Ovary (tissue), 10 donors: ENCODE measurements at places on chromosomes 2 and 18.

DNA sequence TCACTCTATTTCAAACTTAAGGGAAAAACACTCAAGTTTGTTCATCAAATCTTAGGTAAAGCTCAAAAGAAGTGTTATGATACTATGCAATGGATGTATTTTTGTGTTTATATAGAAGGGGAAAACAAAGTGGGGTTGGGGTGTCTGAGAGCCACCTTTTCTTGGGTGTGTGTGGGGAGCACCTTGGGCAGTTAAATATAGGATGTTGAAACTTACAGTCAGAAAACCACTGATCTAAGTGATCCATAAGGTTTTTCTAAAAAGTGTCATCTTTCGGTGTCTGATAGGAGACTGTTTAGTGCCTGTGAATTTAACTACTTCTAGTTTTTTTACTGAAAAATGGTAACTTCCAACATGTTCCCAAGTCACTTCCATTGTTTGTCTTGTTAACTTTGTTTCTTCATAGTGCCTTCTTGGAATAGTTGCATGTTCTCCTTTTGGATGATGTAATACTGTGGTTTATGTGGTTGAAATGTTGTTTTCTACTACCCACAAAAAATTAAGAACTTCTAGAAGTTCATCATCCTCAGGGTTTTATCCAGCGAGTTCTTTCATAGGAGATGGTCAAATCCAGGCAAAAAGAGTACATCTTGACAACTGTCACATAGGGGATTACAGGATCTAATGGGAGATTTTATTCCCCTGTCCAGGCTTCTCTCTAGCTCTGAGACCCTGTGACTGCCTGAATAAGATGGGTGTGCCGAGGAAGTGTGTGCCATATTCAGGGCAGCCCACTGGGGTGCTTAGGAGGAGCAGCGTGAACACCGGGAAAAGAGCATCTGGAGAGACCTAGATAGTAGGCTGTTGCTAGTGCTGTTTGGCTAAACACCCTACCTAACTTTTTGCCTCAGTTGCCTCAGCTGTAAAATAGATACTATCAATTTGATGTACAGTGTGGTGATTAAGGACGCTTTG, 46.2 kb downstream of the CAB39 start:
- H3K27me3 ChIP-seq: no peaks in the 10 kb centered on the region
- no peak overlapping the region for H3K27ac ChIP-seq
- H3K4me3 ChIP-seq: no peak overlapping the region
- no peaks in the 10 kb centered on the region for H3K36me3 ChIP-seq

DNA sequence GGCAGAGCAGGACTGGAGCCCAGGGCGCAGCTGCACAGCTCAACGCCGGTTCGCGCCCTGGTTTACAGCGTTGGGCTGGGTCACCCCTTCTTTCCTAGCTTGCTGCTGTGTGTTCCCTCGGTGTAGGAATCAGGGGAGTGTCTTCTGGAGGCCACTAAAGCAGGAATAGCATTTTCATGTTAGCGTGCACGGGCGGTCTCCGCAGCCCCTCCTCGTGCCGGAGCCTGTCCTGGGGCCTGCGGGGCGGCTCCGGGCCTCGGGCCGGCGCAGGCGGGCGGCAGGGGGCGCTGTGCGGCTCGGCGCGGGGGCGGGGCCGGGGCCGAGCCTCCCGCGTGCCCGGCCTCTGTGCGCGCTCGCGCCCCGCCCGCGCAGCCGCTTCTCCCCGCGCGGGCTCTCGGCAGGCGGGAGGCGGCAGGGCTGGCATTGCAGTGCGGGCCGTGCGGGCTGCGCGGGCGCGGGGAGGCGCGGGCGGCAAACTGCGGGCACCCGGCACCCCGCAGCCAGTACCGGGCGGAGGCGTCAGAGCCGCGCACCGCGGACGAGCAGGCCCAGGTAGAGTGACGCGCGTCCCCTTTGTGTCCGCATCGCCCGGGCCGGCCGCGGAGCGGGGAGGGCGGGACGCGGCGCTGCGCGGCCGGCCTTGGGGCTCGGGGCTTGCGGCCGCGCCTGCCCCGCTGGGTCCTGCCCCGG, at the start of gene RNF144A:
RNF144A (plus strand) TSS at position 342 of the 690 bp plus-strand sequence. CDS start 79,515 bp downstream, outside the sequence.
- H3K4me1 ChIP-seq: peaks cover 14% of the 10 kb centered on the region
- no peaks in the 10 kb centered on the region for H3K27me3 ChIP-seq
- peak; percentile 75 for DNase-seq
- peak within 1 kb of the TSS; percentile 55 for H3K4me3 ChIP-seq
- peak within 1 kb of the TSS; percentile 61 for H3K27ac ChIP-seq

DNA sequence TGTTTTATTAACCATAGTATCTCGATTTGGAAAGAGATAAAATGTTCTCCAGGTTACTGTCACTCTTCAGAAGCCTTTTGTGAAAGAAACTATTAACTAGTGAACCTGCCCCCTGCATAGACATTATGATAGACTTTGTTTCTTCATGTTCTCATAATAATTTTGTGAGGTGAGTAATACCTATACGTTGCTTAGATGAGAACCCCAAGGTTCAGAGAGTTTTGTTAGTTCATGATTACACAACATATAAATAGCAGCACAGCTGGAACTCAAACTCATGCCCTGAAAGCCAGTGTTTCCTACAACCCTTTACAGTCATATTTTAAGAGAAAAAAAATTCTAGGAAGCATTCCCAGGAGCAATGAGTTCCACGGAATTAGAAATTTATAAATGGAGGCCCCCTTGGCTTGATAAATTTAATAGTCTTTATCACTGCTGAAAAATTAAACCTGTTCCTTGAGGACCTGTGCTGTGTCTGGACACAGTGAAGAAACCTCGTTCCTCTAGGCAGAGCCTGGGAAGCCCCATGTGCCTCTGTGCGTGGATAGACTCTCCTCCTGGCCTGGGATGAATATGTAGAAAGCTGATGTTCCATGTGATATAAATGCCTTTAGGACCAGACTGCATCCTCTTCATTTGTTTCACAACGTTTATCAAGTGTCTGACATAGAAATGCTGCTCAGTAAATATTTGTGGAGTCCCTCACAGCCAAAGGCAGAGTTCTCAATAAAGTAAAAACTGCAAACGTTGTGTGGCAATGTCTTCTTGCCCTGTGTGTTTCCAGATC, 1257.0 kb upstream of the GYPC start:
- H3K4me1 ChIP-seq: no peaks in the 10 kb centered on the region
- no peaks in the 10 kb centered on the region for H3K27me3 ChIP-seq
- no peak overlapping the region for H3K27ac ChIP-seq
- H3K4me3 ChIP-seq: no peak overlapping the region
- DNase-seq: no peak
- no peaks in the 10 kb centered on the region for H3K36me3 ChIP-seq

- DNase-seq: no peak
- no peak overlapping the region for H3K27ac ChIP-seq
- H3K4me3 ChIP-seq: no peak overlapping the region
- no peaks in the 10 kb centered on the region for H3K27me3 ChIP-seq
Observed at GRCh38 chr2:42747422-42747821, 16.5 kb downstream of the OXER1 start.

DNA sequence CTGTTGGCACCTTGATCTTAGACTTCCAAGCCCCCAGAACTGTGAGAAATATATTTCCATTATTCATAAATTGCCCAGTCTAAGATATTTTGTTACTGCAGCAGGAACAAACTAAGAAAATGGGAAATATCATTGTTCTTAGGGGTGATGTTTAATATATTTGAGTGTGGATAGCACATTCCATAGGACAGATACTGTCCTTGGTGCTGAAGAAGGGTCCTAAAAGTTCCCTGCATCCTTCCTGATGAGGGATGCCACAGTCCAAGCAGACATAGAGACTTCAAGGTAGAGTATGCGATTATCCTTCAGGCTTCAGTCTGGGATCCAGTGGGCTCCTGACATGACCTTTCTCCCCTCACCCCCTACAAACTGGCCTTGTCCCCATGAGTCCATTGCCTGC, 689.0 kb downstream of the TDRD15 start:
- H3K27me3 ChIP-seq: no peaks in the 10 kb centered on the region
- no peak overlapping the region for H3K4me3 ChIP-seq
- H3K4me1 ChIP-seq: no peaks in the 10 kb centered on the region
- H3K27ac ChIP-seq: no peak overlapping the region
- no peak for DNase-seq

- no peak overlapping the region for H3K27ac ChIP-seq
- no peaks in the 10 kb centered on the region for H3K4me1 ChIP-seq
- H3K36me3 ChIP-seq: no peaks in the 10 kb centered on the region
- no peak overlapping the region for H3K4me3 ChIP-seq
Observed at GRCh38 chr2:54122171-54122935, 6.9 kb downstream of the ACYP2 start.

GRCh38 chr2:240437861-240438809, 2.7 kb downstream of the GPC1 start:
- peak; percentile 83 for DNase-seq
- H3K36me3 ChIP-seq: no peaks in the 10 kb centered on the region
- H3K4me1 ChIP-seq: peaks cover 17% of the 10 kb centered on the region
- no peaks in the 10 kb centered on the region for H3K27me3 ChIP-seq

GRCh38 chr2:85649201-85650190, 18.5 kb downstream of the SFTPB start:
- no peak overlapping the region for H3K4me3 ChIP-seq
- H3K36me3 ChIP-seq: no peaks in the 10 kb centered on the region
- no peak for DNase-seq
- H3K27ac ChIP-seq: no peak overlapping the region
- peaks cover 2% of the 10 kb centered on the region for H3K4me1 ChIP-seq

DNA sequence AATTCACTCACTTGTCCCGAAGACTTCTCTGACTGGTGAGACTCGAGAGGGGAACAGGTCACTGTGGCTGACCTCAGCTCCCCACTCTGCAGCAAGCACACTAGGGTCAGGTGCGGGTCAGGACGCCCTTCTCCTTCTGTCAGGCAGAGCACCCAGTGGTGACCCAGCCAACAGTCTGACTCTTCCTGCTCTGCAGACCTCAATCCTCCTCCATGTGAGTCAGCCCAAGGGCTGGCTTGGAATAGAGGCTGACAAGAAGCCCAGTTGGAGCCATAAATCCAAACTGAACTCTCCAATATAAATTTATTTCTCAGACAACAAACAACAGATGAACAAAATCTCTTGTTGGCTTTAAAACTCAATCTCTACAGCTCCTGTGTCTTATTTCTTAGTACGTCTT, 253.1 kb downstream of the SH3BP4 start:
- no peak overlapping the region for H3K4me3 ChIP-seq
- no peaks in the 10 kb centered on the region for H3K27me3 ChIP-seq
- no peak overlapping the region for H3K27ac ChIP-seq
- no peaks in the 10 kb centered on the region for H3K4me1 ChIP-seq

DNA sequence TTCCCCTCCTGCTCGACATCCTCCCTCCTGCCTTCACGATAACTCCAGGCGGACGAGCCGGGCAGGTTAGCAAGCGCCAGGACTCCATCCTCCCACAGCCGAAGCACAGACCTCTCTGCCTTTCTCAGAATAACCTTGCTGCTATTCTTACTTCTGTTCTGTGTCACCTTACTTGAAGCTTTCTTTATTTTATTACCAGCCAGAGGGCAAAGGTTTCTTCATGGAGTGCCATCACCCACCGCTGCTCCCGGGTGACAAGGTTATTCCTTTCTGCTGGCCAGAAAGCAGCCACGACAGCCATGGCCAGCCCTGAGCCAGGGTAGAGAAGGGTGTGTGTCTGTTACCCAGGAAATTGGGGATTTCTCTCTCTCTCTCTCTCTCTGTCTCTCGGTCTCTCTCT, 227.1 kb downstream of the ANAPC1 start:
- H3K4me3 ChIP-seq: no peak overlapping the region
- no peak overlapping the region for H3K27ac ChIP-seq
- DNase-seq: no peak

DNA sequence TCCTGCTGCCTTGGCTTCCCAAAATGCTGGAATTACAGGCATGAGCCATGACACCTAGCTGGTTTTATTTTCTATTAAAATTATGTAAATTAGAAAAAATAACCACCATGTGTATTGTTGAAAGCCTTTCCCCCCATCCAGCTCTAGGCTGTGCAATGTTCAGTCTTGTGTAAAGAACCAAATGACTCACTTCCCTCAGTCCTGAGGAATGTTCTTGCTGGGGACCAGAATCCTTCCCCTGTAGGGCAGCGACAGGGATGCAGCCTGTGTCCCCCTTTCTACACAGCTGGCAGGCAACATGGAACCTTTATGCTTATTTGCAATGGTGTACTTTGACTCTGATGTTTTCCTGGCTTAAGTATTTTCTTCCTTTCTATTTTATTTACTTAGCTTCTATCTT, 29.4 kb downstream of the AOX1 start:
- H3K36me3 ChIP-seq: no peaks in the 10 kb centered on the region
- H3K27me3 ChIP-seq: no peaks in the 10 kb centered on the region
- no peak overlapping the region for H3K4me3 ChIP-seq
- no peak for DNase-seq

GRCh38 chr2:72138921-72139381, 8.7 kb downstream of the CYP26B1 start:
- peaks cover 3% of the 10 kb centered on the region for H3K4me1 ChIP-seq
- DNase-seq: peak; percentile 28
- H3K27me3 ChIP-seq: no peaks in the 10 kb centered on the region
- H3K27ac ChIP-seq: no peak overlapping the region
- no peaks in the 10 kb centered on the region for H3K36me3 ChIP-seq
- H3K4me3 ChIP-seq: no peak overlapping the region

DNA sequence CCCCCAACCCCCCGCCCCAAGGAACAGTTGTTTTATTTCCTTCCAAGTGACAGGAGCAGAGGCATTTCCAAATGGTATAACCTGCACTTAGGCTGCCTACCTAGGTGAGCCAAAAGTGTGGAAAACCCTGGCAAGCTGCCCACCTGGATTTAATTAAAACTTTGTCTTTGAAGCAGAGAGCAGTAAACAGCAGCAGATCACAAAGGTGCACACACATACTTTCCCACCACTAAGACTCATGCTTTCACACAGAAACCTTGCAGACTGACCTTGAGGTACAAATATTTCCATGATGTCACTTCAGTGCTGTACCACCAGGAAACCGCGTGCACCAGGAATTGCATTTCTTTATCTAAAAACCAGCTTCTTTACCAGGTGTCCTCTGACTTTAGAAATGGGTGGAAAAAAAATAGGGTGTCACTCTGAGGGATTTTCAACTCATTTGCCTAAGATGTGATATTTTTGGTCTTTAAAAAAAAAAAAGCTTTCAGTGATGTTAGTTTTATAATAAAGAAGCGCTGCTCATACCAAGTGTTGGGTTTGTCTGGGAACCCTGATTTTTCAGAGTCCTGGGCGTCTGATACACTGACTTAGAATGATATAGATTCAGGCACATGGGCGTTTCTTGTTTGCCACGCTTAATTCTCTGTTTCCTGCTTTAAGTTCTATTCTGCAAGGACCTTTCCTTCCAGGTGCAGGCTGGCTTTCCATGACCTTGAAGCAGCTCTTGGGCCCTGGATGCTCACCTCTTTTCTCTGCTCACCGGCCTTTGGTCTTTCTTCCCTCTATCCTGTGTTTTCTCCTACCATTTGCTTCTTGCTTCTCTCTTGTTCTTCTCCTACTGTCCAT, 70.7 kb upstream of the BCL2L11 start:
- H3K27me3 ChIP-seq: no peaks in the 10 kb centered on the region
- no peak for DNase-seq
- H3K27ac ChIP-seq: no peak overlapping the region

- peaks cover 2% of the 10 kb centered on the region for H3K4me1 ChIP-seq
- no peak overlapping the region for H3K27ac ChIP-seq
- no peaks in the 10 kb centered on the region for H3K27me3 ChIP-seq
Observed at GRCh38 chr18:7094427-7094826, 23.2 kb downstream of the LAMA1 start.

- peak overlapping the region; percentile 6 for H3K27ac ChIP-seq
- no peaks in the 10 kb centered on the region for H3K36me3 ChIP-seq
- H3K4me3 ChIP-seq: no peak overlapping the region
- no peaks in the 10 kb centered on the region for H3K27me3 ChIP-seq
- no peak for DNase-seq
Observed at GRCh38 chr2:1728821-1729220, 15.5 kb downstream of the PXDN start.
